ENCODE measurements at places on chromosomes 11 and 22.
A peak's percentile ranks its signal among the peaks of the same experiment; 100 is the strongest.

DNA sequence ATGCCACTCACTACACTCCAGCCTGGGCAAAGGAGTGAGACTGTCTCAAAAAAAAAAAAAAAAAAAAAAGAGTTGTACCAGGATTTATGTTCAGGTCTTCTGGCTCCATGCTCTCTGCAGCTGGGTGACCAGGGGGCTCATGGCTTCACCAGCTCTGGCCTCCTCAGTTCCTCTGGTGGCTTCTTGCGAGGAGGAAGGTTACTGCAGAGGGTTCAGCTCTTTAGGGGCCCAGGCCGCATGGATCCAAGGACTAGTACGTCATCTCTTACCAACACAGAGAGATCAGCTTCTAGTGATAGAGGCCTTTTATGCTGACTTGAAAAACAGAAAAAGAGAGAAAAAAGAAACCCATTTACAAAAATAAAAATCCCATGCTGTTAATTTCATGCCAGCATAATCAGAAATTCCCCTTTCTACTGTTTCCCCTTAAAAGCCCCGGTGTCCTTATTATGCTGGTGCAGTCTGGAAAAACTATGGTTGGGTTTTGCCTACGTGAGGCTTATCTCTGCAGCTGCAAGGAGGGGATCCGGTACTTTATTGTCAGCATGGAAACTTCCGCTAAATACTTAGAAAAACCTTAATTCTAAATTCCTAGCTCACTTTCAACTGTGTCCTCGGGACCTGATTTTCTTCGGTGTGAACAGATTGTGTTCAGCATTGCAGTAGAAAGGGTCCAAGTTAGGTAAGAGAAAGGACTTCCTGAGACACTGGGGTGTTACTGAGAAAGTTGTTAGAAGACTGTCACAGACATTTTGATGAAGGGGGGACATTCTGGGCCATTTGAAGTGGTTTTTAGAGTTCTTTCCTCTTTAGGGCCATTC, 13.7 kb downstream of the ZBTB16 start:
- no peak for DNase-seq

DNA sequence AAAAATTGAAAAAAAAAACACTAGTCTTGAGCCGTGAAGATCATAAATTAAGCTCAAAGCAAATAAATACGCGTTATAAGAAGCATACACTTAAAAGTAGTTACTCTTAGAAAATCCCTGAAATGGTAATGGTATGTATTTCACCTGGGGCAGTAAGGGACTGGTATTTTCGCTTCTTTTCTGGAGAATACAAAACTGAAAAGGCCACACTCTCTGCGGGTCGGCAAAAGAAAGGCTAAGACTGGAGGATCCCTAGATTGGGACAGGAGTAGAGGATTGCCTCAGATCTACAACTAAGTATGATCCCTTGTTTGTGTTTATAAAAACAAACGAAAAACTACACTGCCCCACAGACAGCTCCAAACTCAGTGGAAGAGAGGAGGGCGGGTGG, 617 bp downstream of the TSG101 start:
- no peak for DNase-seq

DNA sequence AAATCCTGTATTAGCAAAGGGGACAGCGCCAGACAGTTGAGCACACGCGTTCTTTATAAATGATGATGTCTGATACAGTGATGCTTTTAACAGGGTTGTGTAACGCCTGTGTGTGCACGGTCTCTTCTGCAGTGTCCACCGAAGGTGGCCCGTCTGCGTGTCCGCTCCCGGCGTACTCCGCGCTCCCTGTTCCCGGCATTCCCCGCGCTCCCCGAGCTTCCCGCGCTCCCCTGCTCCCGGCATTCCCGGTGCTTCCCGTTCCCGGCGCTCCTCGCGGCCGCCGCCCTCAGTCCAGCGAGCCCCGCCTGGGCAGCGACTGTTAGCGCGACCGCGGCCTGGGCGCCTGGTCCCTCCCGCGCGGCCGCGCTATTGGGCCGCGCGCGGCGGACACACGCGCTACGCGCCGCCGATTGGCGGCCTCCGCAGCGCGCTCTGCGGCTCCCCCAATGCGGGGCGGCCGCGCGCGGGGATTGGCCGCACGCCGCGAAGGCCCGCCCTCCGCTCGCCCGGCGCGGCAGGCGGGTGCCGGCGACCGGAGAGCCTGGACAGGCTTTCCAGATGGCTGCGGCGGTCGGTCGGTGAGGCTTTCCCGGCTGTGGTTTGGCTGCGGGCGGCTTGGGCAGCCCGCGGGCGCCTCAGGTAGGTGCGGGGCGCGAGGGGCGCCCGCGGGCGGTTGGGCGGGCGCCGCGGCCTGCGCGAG, at the start of gene DGCR8:
TSS of gene DGCR8 (plus strand) at position 497 of the 700 bp plus-strand sequence. CDS start 5,723 bp downstream, outside the sequence.
- peak; percentile 90 for DNase-seq

DNA sequence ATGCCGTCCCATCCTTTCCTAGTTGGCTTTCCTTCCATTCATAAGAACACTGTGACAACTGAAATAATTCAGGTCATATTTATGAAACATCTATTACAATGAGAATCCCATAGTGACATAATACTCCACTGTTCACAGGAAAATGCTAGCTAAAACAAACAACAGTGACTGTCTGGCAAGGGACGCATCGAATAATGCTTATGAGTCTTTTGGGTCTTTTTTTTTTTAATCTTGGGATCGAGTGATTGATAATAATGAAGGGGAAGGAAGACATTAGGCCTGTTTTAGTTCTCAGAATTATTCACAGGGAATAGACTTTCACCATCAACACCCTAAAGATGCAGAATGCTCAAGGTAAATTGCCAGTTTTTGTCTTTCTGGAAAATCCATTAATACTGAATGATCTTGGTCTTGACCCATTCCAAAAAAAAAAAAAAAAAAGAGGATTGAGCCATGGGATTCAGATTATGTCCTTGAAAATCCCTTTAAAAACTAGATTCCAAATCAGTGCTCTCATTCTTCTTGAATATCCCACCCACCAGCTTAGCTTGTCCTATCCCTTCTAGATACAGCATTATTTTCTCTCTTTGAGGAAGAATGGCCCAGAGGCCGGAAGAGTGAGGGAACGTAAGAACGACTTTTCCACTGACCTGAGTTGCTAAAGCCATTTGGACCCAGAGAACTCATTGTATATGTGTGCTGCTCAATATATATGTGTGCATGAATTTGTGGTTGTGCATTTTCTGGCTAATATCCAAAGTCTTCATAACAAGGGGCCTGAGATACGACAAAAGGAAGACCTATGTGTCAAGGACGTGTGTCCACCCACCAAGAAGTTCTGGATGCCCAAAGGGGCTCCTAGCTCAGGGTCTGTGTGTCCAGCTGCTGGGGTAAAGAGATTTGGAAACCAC, 35.2 kb upstream of the CREB3L1 start:
- DNase-seq, result no peak

- DNase-seq, result peak; percentile 16
Measured at GRCh38 chr11:116930177-116930576, 92.8 kb upstream of the APOA1 start.

DNA sequence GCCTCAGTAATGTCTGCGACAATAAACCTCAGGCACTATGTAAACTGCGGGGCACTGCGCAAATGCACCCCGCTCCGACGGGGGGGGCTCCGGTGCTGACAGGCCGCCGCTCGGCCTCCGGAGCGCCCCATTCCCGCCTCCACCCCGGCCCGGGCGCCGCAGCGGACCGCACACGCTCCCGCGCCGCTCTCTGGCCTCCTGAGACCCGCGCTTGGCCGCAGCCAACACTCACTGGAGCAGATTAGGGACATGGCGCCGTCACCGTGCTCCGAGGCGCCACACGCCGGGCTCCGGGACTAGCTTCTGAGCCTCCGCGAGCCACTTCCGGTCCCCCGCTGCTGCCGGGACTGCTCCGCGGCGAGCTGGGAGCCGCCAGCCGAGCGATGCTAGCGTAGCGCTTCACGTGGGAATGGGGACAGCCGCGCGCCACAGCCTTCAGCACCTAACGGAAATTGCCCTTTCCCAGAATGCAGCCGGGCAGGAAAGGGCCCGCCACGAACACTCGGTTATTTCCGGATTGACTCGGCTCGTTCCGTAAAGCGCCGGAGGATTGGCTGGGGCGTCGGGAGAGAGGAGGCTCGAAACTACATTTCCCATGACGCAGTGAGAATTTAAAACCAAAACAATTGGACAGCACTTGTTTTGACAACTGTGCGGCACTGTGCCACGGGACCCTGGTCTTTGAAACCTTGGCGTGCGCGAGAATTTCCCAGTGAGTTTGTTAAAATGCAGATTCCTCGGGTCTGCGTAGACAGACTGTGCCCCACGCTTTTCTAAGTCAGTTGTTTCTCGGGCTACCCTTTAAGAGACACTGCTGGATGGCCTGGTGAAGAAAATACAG, at the start of gene PRPF19:
TSS of gene PRPF19 (minus strand) at position 454 of the 841 bp plus-strand sequence. CDS start at position 251, 203 bp downstream.
- peak; percentile 92 for DNase-seq

- no peak for DNase-seq
Measured at GRCh38 chr22:25172153-25172552, 27.5 kb upstream of the CRYBB3 start.

- DNase-seq, result no peak
Measured at GRCh38 chr11:44400431-44400830, 90.5 kb upstream of the ALX4 start.

GRCh38 chr22:40076702-40077645, 82.2 kb downstream of the FAM83F start:
- DNase-seq, result no peak

GRCh38 chr11:64100782-64101353, 65.0 kb downstream of the MACROD1 start:
- no peak for DNase-seq

- DNase-seq, result no peak
Measured at GRCh38 chr11:79400717-79401330, 40.0 kb downstream of the TENM4 start.

- DNase-seq, result no peak
Measured at GRCh38 chr11:71279916-71280645, 27.7 kb upstream of the SHANK2 start.

DNA sequence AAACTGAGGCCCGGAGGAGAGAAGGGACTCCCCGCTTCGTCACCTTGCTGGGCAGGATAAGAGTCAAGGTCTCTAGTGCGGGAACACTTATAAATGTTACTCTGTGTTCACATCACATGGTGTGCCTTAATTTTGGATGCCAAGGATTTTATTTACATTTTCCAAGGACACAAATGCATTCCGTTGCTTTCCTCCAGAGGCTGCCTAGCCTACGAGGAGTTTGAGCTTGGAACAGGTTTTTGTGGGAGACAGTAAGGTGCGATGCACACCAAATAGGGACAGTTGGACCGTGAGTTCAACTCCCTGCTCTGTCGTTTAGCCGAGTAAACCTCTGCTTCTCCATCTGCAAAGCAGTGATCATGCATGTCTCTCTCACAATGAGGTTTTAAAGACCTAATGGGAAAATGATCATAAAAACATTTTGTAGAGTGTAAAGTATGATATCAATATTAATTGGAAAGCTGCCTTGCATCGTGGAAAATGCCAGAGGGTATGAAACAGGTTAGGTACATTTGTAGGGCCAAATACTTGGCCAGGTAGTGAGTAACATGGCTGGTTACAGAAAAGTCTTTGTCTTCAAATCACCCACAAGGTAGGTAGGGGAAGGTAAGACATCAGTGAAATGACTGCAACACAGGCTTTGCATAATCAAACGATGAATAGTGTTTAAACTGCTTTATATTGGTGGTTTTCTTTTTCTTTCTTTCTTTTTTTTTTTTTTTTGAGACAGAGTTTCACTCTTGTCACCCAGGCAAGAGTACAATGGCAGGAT, 61.8 kb downstream of the ST3GAL4 start:
- no peak for DNase-seq

GRCh38 chr22:45451972-45452371, 38.5 kb downstream of the RIBC2 start:
- no peak for DNase-seq

DNA sequence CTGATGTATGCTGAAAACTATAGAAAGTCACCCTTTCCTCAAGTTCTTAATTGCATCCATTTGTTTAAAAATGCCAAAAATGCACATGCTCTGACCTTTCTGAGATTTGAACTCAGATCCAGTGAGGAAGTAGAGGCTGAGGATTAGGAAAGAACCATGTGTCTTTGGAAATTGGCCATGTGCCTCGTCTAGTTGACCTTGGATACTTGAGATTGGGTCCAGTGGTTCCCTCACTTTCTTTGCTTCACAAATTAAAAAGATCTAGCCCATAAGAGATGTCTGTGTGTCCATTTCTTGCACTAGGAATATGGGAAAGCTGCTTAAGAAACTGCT, 128.3 kb downstream of the MAML2 start:
- no peak for DNase-seq

GRCh38 chr11:128733440-128734102, 39.7 kb downstream of the FLI1 start:
- DNase-seq, result no peak

GRCh38 chr11:93871526-93871925, 21.1 kb upstream of the VSTM5 start:
- no peak for DNase-seq
